Testis (tissue), 5 donors: ENCODE measurements at places on chromosomes 13 and 19. TPM values are rescaled to one million over a fixed set of nuclear protein-coding genes. Genes with fewer than 3 reads are reported as not detected.

The CLPTM1 gene
- 198 TPM for total RNA-seq

The RETN gene
- total RNA-seq, result not detected

The CCNA1 gene
- 48.9 TPM for total RNA-seq

The ZSCAN1 gene
- 6.5 TPM for total RNA-seq

The CPAMD8 gene
- 46.1 TPM for total RNA-seq

GRCh38 chr13:58949646-58950045, 1214.1 kb downstream of the DIAPH3 start:
- H3K36me3 ChIP-seq, result no peaks in the 10 kb centered on the region
- H3K27ac ChIP-seq, result no peak overlapping the region
- H3K4me3 ChIP-seq, result no peak overlapping the region
- H3K4me1 ChIP-seq, result no peaks in the 10 kb centered on the region

DNA sequence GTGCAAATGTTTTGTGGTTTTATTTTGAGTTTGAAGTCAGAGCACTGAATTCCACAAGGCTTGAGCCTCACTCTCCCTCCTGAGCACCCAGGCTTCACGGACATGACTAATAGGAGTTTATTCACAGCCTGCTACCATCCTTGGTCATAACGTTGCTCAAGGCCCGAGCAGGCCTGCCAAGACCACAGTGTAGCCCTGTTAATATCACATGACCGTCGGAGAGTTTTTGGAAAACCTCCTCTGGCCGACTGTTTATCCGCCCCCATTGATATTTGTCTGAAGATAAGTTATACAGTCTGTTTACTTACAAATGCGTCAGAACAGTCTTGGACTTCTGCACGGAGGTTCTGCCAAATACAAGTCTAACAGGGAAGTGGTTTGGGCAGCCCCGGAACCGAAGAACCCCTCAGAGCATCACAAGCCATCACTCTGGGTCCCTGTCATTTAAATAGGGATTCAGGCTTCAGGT, 89.9 kb downstream of the COL4A2 start:
- H3K36me3 ChIP-seq, result no peaks in the 10 kb centered on the region
- peaks cover 22% of the 10 kb centered on the region for H3K4me1 ChIP-seq
- DNase-seq, result peak; percentile 89
- H3K27me3 ChIP-seq, result no peaks in the 10 kb centered on the region
- H3K4me3 ChIP-seq, result no peak overlapping the region

DNA sequence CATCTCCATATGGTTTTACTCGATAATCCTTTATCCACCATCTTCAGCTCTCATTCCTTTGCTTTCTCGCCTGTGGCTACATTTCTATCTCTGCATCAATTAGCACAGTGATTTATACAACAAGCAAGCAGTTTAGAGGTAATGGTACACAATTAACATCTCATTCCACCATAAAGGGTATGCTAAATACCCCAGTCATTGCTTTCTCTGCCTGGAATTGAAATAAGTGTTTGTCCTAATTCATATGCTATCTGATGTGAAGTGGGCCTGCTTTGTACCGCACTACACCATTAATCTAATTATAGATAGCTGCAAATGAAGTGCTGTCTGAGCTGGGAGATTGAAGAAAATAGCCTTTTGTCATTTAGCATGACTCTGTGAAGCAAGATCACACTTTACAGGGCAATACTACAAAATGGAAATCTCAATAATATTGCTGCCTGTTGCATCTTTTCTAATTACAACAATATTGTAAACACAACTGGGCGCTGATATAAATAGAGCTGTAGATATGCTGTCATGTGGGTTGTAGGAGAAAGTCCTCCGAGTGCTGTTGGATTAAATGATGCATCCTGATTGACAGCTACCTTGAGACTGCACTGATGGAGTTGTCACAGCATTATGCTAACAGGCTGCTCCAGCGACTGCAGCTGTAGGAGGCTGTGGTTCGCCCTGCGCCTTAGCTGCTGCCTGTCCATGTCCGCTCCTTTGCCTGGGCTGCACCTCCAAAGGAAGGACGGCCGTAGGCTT, 78.2 kb downstream of the GGACT start:
- no peaks in the 10 kb centered on the region for H3K27me3 ChIP-seq
- H3K4me1 ChIP-seq, result no peaks in the 10 kb centered on the region
- H3K36me3 ChIP-seq, result no peaks in the 10 kb centered on the region
- H3K4me3 ChIP-seq, result no peak overlapping the region
- no peak for DNase-seq

DNA sequence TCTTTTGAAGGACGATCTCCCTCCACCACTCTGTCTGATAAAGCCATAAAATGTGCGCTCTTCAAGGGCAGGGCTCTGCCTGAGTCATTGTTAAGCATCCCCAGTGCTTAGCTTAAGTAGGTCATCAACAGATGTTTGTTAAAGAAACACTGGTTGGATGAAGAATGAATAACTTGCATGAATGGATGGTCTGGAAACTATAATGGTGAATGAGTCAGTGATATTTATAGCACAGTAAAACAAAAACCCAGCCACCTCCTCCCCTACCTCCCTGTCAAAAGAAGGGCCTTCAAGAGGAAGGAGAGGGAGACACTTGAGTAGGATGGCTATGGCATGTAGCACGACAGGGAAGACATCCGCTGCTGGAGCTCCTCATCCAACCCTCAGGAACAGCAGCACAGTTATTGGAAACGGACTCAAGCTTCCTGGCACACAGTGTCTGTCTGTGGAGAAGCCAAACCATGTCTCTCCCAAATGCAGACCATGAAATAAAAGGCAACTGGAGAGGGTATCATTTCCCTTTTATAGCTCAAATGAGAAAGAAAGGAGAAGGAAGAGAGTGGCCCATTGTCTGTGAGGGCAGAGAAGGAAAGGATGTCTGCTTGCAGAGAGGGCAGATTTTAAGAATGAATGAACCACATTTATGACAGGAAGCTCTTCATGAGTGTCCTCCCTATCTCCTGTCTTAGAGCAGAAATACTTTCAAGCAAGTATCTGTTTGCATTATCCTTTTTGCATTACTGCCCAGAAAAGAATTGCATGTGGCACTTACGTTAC, 183.5 kb upstream of the UBL3 start:
- no peaks in the 10 kb centered on the region for H3K36me3 ChIP-seq
- no peaks in the 10 kb centered on the region for H3K4me1 ChIP-seq
- H3K4me3 ChIP-seq, result no peak overlapping the region
- H3K27ac ChIP-seq, result no peak overlapping the region
- DNase-seq, result no peak

DNA sequence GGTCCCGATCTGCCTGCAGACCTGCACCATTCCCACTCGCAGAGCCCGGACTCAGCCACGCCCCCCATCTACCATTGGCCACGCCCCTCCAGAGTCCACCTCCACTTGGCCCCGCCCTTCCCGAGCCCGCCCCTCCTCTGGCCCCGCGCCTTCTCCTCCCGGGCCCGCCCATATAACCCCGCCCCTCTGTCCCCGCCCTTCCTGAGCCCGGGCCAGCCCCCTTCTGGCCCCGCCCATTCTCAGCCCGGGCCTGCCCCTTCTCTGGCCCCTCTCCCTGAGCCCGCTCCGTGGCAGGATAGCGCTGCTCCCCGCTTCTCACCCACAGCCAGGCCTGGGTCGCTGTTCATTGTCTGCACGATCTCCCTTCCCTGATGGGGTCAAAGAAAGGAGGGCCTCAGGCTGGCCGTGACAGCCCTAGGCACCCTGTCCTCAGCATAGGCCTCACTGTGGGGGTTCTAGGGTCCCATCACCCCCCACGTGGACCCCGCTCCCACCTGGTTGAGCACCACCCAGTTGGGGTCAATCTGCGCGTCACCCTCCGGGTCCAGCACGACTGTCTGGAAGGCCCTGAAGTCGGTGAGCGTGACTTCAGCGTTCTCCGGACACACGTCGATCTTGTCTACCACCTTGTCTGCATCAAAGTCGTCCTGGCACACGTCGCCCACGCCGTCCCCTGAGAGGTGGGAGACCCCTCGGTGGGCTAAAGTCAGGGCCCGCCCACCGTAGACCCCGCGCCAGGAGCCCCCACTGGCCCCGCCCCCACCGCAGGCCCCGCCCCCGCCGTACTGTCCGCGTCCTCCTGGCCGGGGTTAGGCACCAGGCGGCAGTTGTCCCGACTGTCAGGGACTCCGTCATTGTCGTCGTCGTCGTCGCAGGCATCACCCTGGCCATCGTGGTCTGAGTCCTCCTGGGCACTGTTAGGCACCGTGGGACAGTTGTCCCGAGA, 5.7 kb downstream of the COMP start:
- H3K27ac ChIP-seq, result no peak overlapping the region
- H3K4me3 ChIP-seq, result no peak overlapping the region
- H3K27me3 ChIP-seq, result no peaks in the 10 kb centered on the region
- H3K36me3 ChIP-seq, result no peaks in the 10 kb centered on the region
- peaks cover 12% of the 10 kb centered on the region for H3K4me1 ChIP-seq

DNA sequence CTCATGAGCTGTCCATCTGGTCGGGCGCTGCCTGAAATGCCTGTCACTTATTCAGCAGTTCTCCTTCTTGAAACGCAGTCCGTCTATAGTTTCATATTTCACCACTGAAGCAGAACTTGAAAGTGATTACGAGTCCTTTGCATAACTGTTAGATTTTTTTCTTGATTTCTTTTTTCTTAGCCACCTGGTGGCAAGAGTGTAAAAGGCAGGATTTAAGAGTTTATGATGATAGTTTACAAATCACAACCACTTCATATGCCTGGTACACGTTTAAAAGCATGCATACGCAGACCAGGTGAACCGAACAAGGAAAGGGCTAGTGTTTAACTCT, 45.8 kb downstream of the GGACT start:
- no peaks in the 10 kb centered on the region for H3K27me3 ChIP-seq
- no peak overlapping the region for H3K27ac ChIP-seq
- no peak overlapping the region for H3K4me3 ChIP-seq
